ENCODE measurements at places on chromosomes 2 and 18.

DNA sequence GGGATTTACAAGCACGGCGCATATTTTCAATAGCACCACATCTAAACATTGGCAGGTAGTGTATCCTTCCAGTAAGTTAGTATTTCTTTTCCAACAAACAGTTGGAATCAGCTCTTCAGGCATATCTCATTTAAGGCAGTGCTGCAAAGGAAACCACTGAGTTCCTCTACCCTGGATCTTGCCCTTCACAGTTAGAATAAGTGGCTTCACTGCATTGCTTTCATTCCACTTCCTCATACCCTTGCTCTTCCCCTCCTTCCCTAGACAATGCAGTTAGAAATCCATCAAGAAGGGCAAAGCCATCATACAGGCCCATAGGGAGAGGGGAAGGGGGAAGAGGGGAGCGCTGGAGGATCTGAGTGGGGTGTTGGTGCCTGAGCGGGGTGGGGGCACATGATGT, 173.7 kb downstream of the FBXO15 start:
- no peak for DNase-seq

DNA sequence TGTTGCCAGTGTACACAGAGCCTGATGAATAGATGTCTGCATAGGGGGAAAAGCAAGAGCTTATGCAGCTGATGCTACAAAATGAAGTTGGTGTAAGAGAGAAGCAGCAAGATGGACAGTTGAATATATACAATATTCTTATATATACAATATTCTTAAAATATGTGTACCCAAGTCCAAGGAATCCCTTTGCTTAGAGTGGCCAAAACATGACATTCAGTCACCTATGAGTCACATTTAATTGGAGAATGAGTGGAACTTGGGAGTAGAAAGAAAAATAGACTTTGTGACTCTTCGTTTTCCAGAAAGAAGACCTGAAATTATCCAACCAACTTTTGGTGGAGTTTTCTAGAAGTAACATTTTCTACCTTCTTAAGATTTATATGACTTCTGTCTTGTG, 81.8 kb downstream of the SCN9A start:
- DNase-seq: no peak

DNA sequence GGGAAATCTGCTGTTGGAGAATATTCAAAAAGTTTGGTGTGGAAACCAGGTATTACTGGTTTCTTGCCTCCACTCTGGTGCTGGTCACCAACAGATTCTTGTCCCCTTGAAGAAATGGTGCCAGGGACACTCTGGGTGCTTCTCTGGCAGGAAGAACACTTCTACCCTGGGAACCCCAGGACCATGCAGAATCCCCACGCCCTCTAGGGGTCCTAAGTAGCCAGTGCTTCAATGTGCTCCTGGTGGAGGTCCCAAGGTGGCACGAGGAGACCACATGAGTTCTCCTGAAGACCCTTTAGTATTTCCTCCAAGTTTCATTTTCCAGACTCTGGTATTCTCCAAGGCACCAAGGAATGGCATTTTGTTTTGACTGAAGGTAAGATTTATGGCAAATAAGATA, 380.6 kb downstream of the TSN start:
- DNase-seq: no peak

- no peak for DNase-seq
Measured at GRCh38 chr2:10303181-10303693, 533 bp downstream of the HPCAL1 start.

DNA sequence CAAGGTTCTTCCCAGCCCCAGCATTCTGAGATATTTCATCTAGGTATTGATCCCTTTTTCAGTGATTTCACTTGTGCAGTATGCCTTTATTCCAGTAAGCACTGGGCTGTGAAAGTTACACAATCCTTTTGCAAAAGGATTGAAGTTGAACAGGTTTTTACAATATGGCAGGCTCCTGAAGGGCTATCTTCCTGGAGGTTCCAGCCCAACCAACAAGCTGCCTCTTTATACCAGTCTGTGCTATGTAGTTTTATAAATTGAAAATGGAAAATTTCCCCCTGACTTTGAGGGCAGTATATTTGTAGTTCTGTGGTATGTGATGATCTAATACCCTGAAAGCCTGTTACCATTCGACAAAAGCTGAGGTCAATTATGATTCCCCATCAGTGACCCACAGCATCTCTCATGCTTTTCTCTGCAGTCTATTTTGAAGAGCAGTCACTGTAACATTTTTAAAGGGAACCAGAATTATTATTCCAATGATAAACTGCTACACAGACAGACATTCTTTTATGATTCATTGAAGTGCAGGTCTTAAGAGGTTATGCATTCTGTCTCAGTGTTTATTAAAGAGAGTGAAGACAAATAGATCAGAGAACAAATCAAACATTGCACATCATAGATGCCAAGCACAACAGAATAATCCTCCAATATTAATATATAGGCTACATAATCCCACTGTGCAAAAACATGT, 35.2 kb upstream of the STPG4 start:
- no peak for DNase-seq

- no peak for DNase-seq
Measured at GRCh38 chr18:79902640-79903039, 48.8 kb downstream of the SLC66A2 start.

DNA sequence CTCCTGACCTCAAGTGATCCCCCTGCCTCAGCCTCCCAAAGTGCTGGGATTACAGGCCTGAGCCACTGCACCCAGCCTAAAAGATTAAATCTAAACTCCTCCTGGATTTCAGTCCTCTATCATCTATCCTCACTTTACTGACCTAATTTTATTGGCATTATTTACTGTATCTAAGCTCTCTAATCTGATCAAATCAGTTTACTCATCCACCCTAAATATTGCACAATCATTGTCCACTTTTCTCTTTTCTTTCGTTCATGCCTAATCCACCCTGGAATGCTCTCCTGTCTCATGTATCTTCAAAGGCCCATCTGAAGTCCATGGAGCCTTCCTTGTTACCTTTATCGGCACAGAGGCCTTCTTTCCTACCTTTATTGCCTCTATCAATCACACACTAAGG, 31.6 kb upstream of the GPR155 start:
- no peak for DNase-seq

DNA sequence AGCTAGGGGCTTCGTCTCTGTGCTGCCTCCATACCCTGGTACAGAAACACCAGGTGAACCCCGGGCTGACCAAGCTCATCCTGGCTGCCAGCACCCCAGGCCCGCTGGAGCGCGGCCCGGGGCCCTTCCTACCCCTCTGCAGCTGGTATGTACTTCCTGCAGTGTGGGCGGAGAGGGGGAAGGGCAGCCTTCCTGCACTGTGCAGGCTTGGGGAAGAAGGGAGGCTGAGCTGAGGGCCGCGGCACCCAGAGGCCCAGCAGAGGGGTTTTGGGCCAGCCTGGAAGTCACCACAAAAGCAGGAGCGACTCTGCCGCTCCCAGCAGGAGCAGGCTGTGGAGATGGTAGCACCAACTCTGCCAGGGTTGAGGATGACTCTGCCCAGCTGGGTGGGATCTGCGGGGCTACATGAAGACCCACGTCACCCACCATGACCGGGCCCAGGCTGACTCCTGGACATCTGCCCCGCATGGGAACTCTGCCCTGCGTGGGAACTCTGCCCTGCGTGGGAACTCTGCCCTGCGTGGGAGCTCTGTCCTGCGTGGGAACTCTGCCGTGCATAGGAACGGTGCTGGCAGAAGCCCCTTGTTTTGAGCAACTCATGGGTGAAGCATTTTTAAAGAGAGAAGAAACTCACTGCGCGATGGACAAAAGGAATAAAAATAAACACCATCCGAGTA, 273.3 kb downstream of the NDUFA10 start:
- no peak for DNase-seq

- DNase-seq: no peak
Measured at GRCh38 chr18:6885006-6885481, 155.5 kb downstream of the ARHGAP28 start.

- DNase-seq: no peak
Measured at GRCh38 chr2:203225423-203226039, 13.3 kb upstream of the CYP20A1 start.

- DNase-seq: no peak
Measured at GRCh38 chr2:157254041-157254440, 3.5 kb upstream of the GALNT5 start.

GRCh38 chr2:24337890-24338289, 22.4 kb downstream of the ITSN2 start:
- DNase-seq: no peak

- DNase-seq: no peak
Measured at GRCh38 chr2:108348816-108349570, 28.8 kb upstream of the SULT1C4 start.

DNA sequence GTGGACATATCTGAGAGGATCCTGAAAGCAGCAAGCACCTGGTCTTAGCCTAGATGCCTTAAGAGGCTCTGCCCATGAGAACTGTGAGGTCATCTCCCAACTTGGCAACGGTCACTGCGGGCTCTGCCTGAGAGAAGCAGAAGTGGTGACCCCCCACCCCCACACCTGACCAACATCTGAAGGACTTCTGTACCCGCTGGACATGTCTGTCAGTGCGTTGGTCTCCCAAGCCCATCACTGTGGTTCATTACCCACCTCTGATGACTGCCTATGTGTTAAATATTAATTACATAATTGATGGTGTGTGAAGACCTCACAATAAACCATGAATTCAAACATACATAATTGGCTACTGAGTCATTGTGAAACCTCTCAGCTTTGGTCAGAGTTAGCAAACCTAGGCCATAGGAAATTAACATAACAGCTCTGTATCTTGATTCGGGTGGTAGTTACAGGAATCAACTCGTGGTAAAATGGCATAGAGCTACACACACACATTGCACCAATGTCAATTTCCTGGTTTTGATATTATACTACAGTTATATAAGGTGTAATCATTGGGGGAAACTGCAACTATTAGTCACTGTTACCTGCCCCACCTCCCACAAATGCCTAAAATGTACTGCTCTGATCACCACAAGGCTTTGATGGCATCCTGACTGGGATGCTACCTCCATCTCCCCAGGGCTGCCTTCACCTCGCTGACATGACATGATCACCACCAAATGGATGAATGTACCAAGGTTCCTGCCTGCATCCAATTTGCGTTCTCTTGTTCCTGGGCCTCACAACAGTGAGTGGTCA, 4.3 kb upstream of the GALNT1 start:
- DNase-seq: no peak

DNA sequence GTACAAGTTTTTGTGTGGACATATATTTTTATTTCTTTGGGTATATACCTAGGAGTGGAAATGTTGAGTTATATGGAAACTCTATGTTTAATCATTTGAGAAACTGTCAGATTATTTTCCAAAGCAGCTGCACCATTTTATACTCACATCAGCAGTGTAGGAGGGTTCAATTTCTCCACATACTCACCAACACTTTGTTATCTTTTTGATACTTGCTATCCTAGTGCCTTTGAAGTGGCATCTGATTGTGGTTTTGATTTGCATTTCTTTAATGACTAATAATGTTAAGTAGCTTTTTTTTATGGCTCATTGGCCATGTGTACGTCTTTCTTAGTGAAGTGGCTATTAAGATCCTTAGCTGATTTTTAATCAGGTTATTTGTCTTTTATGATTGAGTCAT, 64.7 kb upstream of the SLC8A1 start:
- DNase-seq: no peak

GRCh38 chr2:48339451-48339850, 190.5 kb upstream of the STON1 start:
- no peak for DNase-seq

- no peak for DNase-seq
Measured at GRCh38 chr2:161992531-161992930, 81.5 kb downstream of the DPP4 start.

- DNase-seq: no peak
Measured at GRCh38 chr18:58580078-58580477, 48.8 kb downstream of the ALPK2 start.

DNA sequence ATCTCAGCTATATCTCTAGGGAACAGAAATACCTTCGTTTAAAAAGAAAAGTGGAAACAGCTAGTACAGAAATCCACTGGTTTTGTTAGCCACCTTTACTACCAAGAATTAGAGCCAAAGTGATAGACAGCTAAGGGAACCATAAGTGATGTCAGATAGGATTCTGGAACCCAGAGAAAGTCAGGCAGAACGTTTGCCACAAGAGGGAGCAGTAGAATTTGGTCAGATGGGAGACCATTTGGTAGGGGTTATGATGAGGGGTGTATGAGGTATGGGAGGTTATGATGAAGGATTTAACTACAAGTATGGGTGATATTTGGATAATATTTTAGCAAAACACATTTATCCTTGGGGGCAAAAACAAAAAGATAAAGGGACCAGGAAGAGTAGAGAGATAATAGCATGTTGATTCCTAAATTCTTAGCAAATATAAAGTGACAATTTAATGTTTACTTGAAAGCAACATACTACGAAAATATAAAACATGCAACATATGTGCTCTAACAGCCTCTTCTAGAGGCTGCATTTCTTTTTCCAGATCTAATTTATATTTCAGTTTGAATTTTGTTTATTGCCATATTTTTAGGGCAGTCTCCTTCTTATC, 3.3 kb downstream of the SLC8A1 start:
- DNase-seq: no peak

DNA sequence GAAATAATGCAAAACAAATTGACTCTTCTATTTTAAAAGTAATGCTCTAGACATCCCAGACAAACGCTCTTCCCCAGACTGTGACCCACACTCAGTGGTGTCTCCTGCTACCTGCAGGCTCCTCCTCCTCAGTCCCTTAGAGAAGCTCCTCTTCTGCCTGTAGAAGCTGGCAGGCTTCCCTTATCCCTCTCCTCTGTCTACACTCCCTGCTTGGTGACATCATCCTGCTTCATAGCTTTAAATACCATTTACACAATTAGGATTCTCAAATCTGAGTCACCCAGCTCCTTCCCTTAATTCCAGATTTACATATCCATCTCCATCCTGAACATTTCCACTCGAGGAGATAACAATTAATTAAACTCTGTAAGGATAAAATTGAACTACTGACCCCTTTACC, 167.9 kb downstream of the FBXO15 start:
- peak; percentile 16 for DNase-seq

DNA sequence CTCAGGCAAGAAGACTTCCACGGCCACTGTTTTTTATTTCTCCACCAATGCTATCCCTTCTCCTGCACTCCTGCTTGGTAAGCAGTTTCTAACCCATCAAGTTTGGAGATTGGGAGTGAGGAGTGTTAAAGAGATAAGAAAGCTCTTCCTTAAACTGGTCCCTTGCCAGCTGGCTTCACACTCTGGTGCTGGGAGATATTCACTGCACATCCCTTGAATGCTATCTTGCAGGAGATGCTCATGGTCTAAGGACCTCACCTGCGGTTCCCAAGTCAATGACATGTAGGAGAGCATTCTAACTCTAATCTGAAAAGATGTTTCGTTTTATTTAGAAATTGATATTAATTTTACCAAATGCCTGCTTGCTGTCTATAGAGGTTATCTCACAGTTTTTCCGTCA, 28.2 kb upstream of the CYRIA start:
- DNase-seq: no peak

- no peak for DNase-seq
Measured at GRCh38 chr2:41283079-41283775, 764.6 kb upstream of the PKDCC start.

DNA sequence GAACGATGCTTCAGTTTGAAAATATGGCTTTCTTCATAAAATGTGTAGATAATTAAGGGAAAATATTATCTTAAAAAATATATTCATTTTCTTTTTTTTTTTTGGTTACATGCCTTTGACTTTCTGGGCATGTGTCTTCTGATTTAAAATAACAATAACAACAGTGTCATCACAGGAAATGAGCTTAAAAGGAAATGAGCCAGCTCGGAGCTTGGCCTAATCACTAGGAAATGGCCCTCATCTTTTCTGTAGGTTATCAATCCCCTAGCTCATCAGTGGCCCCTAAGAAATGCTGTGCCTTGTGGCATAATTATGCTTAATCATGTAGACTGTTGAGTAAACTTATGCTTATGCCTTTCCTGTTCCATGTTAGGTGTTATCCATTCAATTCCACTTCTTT, 141.8 kb upstream of the FHL2 start:
- no peak for DNase-seq
